Chondrocyte (in vitro differentiated cells): ENCODE measurements at places on chromosomes 6 and 20. TPM values are rescaled to one million over a fixed set of nuclear protein-coding genes. Genes with fewer than 3 reads are reported as not detected.

Gene TRIM40
- total RNA-seq = not detected in 3 replicates

Gene KCNK16
- total RNA-seq = not detected in 3 replicates

Gene CLDN20
- not detected in 3 replicates for total RNA-seq

Gene VGLL2
- not detected in 3 replicates for total RNA-seq

Gene GJA10
- not detected in 3 replicates for total RNA-seq

Gene FAM83C
- total RNA-seq = not detected in 3 replicates

Gene REPS1
- 24.5 to 26.5 TPM (median 25.8 TPM) in 3 replicates for total RNA-seq

Gene RNF182
- 3.7 to 6.6 TPM (median 5.3 TPM) in 3 replicates for total RNA-seq

Gene UST
- total RNA-seq = 17.1 to 22.3 TPM (median 18.1 TPM) in 3 replicates

Gene TGM2
- 7.1 to 22.3 TPM (median 17.7 TPM) in 3 replicates for total RNA-seq

Gene TXLNB
- total RNA-seq = 0.05 to 0.46 TPM (median 0.10 TPM) in 3 replicates

Gene OR12D3
- not detected in 3 replicates for total RNA-seq

Gene ADGRF4
- not detected in 3 replicates for total RNA-seq

Gene COL19A1
- total RNA-seq = 0.22 to 2.0 TPM (median 2.0 TPM) in 3 replicates

Gene C6orf118
- total RNA-seq = not detected in 3 replicates

Gene SPATA25
- total RNA-seq = 0.49 to 1.4 TPM (median 1.2 TPM) in 3 replicates

Gene PSORS1C1
- total RNA-seq = 4.2 to 6.0 TPM (median 5.5 TPM) in 3 replicates

Gene PNPLA1
- total RNA-seq = not detected in 3 replicates

Gene HLA-DRB5
- not detected in 3 replicates for total RNA-seq

Gene MRAP2
- 17.6 to 47.0 TPM (median 19.5 TPM) in 3 replicates for total RNA-seq

Gene RAET1L
- total RNA-seq = not detected in 3 replicates

Gene SAMD5
- total RNA-seq = 9.2 to 23.9 TPM (median 9.4 TPM) in 3 replicates

Gene DEFB129
- not detected in 3 replicates for total RNA-seq

Gene LCA5
- 3.0 to 4.4 TPM (median 3.8 TPM) in 3 replicates for total RNA-seq

Gene MUC21
- total RNA-seq = not detected in 3 replicates

Gene COL11A2
- total RNA-seq = 2.8 to 10.0 TPM (median 10.0 TPM) in 3 replicates

Gene DNAH8
- total RNA-seq = 0.05 to 0.24 TPM (median 0.15 TPM) in 3 replicates
